Activated B cell treated with CpG ODN at 0.5 μM for 24 hours (primary cell): ENCODE measurements at places on chromosomes 3 and 15.

DNA sequence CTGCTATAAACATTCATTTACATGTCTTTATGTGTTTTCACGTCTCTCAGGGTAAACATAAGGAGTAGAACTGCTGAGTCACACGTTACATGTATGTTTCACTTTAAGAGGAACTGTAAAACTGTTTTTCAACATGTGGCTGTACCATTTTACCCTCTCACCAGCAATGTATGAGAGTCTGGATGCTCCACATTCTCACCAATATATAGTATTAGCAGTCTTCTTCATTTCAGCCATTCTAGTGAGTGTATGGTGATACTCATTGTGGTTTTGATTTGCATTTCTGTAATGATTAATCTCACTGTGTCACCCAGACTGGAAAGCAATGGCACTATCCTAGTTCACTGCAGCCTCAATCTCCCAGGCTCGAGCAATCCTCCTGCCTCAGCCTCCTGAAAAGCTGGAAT lies 37.1 kb downstream of the PHC3 start:
- no peak for DNase-seq

DNA sequence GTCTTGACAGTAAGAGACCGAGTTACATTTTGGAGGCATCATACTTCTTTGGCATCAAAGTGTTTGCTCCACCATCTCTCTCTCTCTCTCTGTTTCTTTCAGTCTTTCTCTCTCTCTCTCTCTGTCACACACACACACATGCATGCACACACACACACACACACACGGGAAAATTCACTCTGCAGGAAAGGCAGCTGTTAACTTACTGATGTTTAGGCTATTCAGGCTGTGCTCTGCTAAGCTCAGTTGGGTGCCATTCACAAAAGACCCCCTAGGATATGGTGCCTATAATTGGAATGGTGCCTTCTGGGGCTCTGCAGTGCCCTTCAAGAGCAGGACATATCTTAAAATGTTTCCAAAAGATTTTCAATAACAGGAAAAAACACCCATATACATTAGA lies 78.2 kb downstream of the KCNH8 start:
- no peak for DNase-seq

- no peak for DNase-seq
Measured at GRCh38 chr3:153925841-153926514, 195.2 kb upstream of the ARHGEF26 start.

- no peak for DNase-seq
Measured at GRCh38 chr15:70358011-70358819, 260.5 kb upstream of the TLE3 start.

GRCh38 chr15:70217226-70218160 lies 119.8 kb upstream of the TLE3 start:
- no peak for DNase-seq

DNA sequence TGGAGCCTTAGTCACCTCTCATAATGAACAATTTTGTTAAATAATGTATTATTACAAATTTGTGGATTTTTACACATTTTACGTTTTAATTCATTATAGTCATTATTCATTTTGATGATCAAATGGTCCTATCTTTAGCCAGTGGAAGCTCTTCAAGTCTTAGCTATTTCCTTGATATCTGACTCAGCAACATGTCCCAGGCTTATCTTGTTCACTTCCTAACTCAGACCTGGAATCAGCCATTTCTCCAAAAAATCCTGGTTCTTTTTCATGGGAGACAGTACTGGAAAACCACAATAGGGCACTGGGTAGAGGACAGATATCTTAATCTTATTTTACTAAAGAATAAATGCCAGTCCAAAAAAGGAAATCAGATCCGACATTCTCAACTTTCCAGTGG lies 56.4 kb downstream of the RYK start:
- DNase-seq = no peak
